ACHN (cell line): ENCODE measurements at places on chromosomes 7 and 10.

DNA sequence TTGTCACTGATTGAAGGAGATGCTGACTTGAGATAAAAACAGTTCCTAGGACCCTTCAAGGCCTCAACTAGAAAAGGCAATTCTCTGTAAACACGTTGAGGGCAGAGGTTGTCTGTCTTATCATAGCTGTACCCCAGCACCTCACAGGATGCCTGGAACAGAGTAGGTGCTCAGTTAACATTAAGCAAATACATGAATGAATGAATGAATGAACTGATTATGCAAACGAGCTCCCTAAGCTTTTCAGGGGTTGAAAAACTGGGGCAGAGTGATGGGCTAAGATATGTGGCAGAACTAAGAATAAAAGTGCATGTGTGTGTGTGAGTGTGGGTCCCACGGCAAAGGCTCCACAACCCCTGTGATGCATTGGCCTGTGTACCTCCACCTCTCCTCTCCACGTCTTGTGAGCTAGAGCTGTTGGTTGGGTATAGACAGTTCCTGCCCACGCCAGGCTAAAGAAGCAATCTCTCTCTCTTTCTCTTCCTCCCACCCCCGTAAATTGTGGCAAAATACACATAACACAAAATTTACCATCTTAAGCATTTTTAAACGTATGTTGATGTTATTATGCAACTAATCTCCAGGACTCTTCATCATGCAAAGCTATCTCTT is 20.9 kb upstream of the SMC3 start:
- DNase-seq, result no peak

DNA sequence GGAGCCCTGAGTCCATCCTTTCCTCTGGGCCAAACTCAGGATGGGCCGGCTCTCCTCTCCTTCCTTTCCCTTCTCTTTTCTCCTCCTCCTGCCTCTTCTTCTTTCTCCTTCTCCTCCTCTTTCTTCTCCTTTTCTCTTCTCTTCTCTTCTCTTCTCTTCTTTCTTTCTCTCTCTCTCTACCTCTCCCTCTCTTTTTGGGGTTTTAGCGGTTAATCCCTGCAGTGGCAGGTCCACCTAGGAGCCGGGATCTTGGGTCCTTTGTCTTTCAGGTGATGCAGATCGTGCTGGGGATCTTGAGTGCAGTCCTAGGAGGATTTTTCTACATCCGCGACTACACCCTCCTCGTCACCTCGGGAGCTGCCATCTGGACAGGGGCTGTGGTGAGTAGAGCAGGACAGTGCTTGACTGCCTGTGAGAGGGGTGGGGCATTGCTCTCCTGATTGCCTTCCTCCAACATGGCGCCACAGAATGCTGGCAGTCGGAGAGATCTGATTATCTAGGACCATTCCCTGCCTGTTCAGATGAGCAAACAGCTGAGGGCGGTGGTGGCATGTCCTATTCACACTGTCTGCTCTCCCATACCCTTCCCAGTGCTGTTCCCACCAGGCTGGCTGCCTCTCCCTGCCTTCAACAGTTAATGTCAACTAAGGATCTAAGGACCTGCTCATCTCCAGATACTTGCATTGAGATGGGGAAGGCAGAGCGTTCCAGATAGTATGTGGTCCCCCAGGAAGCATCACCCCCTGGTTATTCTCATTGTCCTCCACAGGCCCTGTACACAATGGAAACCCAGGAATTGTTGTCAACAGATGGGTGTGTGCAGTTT is 1.6 kb downstream of the TMEM176A start:
- DNase-seq, result no peak

GRCh38 chr7:94792241-94792640 is 115.2 kb upstream of the PPP1R9A start:
- DNase-seq, result no peak

- no peak for DNase-seq
Observed at GRCh38 chr10:92848037-92848440, 281 bp upstream of the EXOC6 start.

DNA sequence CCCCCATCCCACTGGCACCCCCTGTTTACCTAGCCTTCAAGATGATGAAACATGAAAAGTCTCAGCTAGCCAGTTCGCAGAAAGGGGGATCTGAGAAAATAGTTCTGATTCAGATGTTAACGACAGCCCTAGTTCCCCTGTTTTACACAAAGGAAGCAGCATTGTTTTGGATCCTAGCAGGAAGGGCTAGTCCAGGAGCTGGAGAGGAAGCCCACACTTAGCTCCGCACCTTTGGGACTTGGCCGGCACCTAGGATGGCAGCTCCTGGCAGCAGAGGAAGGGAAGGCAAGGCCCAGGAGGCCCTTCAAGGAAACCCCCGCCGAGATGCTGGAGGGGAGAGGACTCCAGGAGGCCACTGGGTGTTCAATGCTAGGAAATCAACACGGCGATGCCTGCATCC is 29.0 kb upstream of the MGMT start:
- DNase-seq, result no peak

GRCh38 chr10:77156406-77156879 is 481.2 kb downstream of the KCNMA1 start:
- peak; percentile 76 for DNase-seq

GRCh38 chr10:130630135-130630534 is 493.9 kb downstream of the GLRX3 start:
- no peak for DNase-seq
